ENCODE measurements at places on chromosomes 5 and 9. TPM values are rescaled to one million over a fixed set of nuclear protein-coding genes. Genes with fewer than 3 reads are reported as not detected.

PCDHB16 gene
- 9.2 TPM for total RNA-seq

CXCL14 gene
- total RNA-seq = 63.1 TPM

DOLPP1 gene
- 8.9 TPM for total RNA-seq

C1QTNF2 gene
- 16.9 TPM for total RNA-seq

SLC45A2 gene
- total RNA-seq = 6.4 TPM

DAB2 gene
- 79.9 TPM for total RNA-seq

FYB1 gene
- total RNA-seq = 6.3 TPM

REEP2 gene
- 29.5 TPM for total RNA-seq

PLCXD3 gene
- 2.4 TPM for total RNA-seq

IFNA21 gene
- not detected for total RNA-seq

CDH9 gene
- total RNA-seq = 1.6 TPM

CNTNAP3B gene
- total RNA-seq = 39.9 TPM

NEURL1B gene
- total RNA-seq = 21.6 TPM

RRAGA gene
- 55.7 TPM for total RNA-seq

NEK6 gene
- total RNA-seq = 47.9 TPM

WWC1 gene
- 37.3 TPM for total RNA-seq

CATSPER3 gene
- total RNA-seq = not detected

BTNL8 gene
- total RNA-seq = not detected

FUT7 gene
- not detected for total RNA-seq

TMEM215 gene
- total RNA-seq = 52.2 TPM

LCNL1 gene
- 1.2 TPM for total RNA-seq

LAMC3 gene
- 9.9 TPM for total RNA-seq

Data from camera-type eye (tissue), 1 donor.